Cardiac ventricle fibroblast (primary cell): ENCODE measurements at places on chromosomes 6 and 20. TPM values are rescaled to one million over a fixed set of nuclear protein-coding genes. Genes with fewer than 3 reads are reported as not detected.

The TAGAP gene
- total RNA-seq, result not detected in 2 replicates

The BPI gene
- not detected in 2 replicates for total RNA-seq

The MMP24 gene
- total RNA-seq, result 0.05 and 0.06 TPM in 2 replicates

The FBXO5 gene
- total RNA-seq, result 3.2 and 5.9 TPM in 2 replicates

The C20orf144 gene
- not detected in 2 replicates for total RNA-seq

The CAP2 gene
- 0.49 and 1.2 TPM in 2 replicates for total RNA-seq

The PPP1R14C gene
- total RNA-seq, result 1.2 TPM in 1 of 2 replicates, not detected in the other

The EPPIN gene
- total RNA-seq, result not detected in 2 replicates

The PROKR2 gene
- not detected in 2 replicates for total RNA-seq

The FNDC1 gene
- 1.7 TPM in 2 replicates for total RNA-seq

The PACSIN1 gene
- not detected in 2 replicates for total RNA-seq

The GRM1 gene
- total RNA-seq, result not detected in 2 replicates

The SMLR1 gene
- total RNA-seq, result not detected in 2 replicates

The TEAD3 gene
- total RNA-seq, result 11.6 and 12.7 TPM in 2 replicates

The TMC2 gene
- not detected in 2 replicates for total RNA-seq

The ZNF512B gene
- 13.3 and 14.0 TPM in 2 replicates for total RNA-seq

The ACSS1 gene
- 24.8 and 29.9 TPM in 2 replicates for total RNA-seq

The ZFP57 gene
- total RNA-seq, result not detected in 2 replicates

The EFCAB8 gene
- total RNA-seq, result not detected in 2 replicates

The IMPG1 gene
- total RNA-seq, result not detected in 2 replicates

The LTB gene
- total RNA-seq, result not detected in 2 replicates
